Activated B cell treated with CpG ODN at 0.5 μM for 24 hours (primary cell): ENCODE measurements at places on chromosomes 7 and 10.

DNA sequence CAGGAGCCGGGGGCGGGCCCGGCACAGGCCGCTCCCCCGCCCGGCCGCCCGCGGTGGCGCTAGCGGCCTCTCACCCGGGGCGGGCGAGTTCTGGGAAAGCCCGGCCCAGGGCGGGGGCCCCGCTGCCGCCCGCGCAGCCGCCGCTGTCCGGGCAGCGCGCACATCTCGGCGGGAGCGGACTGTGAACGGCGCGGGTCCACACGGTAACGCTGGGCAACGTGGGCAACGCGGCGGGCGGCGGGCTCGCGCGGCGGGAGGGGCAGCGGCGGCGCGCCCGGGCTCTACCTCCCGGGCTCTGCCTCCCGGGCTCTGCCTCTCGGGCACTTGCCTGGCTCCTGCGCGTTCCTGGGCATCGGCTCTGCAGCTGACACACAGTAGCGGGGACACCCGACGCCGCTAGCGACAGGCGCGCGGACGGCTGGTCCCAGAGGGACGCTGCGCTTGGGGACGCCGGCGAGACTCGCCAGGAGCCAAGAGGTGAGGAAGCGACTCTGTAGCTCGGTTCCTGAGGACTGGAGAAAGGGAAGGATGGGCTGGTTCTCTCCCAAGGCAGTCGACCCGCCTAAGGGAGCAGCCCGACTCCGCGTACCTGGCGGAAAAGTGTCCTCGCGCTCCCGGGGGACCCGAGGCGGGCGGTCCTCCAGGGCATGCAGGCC lies at the start of gene PLCE1:
PLCE1 (plus strand) TSS at position 150 of the 656 bp plus-strand sequence. CDS start 37,116 bp downstream, outside the sequence.
- no peaks in the 10 kb centered on the region for H3K36me3 ChIP-seq
- H3K27ac ChIP-seq: no peak within 1 kb of the TSS
- peaks cover 11% of the 10 kb centered on the region for H3K4me1 ChIP-seq
- H3K4me3 ChIP-seq: no peak within 1 kb of the TSS
- H3K27me3 ChIP-seq: peaks cover 52% of the 10 kb centered on the region
- no peak for DNase-seq

GRCh38 chr7:18320422-18320821 lies 175.1 kb upstream of the HDAC9 start:
- H3K4me1 ChIP-seq: peaks cover 49% of the 10 kb centered on the region
- H3K27ac ChIP-seq: peak overlapping the region; percentile 47
- H3K27me3 ChIP-seq: no peaks in the 10 kb centered on the region
- DNase-seq: no peak
- no peaks in the 10 kb centered on the region for H3K36me3 ChIP-seq
- H3K4me3 ChIP-seq: no peak overlapping the region

- no peak overlapping the region for H3K27ac ChIP-seq
- H3K36me3 ChIP-seq: no peaks in the 10 kb centered on the region
- H3K4me1 ChIP-seq: no peaks in the 10 kb centered on the region
- no peak overlapping the region for H3K4me3 ChIP-seq
Measured at GRCh38 chr7:43844257-43844656, 25.1 kb downstream of the MRPS24 start.

DNA sequence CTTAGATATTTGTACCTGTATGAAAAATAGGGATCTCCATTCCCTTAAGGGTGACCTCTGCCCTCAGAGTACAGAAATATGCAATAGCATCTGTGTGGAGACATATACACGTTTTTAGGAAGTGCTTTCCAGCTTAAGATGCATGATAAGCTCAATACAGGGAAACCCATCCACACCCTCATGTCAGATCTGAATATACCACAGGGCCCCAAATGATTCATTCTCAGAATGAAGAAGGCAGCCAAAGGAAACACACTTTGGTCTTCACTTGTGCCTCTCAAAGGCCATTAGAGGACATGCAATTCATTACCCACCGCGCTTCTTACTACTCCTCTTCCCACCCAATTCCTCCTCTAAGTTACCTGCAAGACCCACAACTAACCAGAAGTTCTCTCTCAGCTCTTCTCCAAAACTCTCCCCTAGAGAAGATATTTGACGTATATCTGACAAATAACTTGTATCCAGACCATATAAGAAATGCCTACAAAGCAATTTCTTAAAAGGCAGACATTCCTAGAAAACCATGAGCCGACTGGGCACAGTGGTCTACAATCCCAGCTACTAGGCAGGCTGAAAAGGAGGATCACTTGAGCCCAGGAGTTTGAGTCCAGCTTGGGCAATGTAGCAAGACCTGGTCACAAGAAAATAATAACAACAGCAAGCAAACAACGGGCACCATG lies 103.0 kb downstream of the OAT start:
- H3K27me3 ChIP-seq: no peaks in the 10 kb centered on the region
- no peaks in the 10 kb centered on the region for H3K36me3 ChIP-seq
- no peak overlapping the region for H3K27ac ChIP-seq
- DNase-seq: no peak

DNA sequence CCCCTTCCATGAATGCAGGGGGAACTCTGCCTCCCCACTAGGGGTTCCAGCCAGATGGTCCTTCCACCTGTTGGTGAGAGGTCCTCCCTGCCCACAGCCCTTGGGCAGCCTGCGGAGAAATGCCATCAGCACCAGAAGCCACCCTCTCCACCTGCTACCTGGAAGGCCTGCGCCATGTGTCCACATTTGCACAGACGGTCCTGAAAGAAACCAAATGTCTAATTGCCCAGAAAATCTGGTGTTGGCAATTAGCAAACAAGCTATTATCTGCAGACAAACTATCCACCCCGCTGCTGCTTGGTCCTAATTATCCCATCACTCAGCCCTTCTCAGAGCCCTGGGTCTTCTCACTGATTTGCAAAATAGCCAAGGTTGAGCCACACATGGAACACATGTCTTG lies 32.3 kb downstream of the HSPA12A start:
- no peaks in the 10 kb centered on the region for H3K4me1 ChIP-seq
- H3K27me3 ChIP-seq: peaks cover 6% of the 10 kb centered on the region
- H3K4me3 ChIP-seq: no peak overlapping the region
- H3K27ac ChIP-seq: no peak overlapping the region
- no peak for DNase-seq

DNA sequence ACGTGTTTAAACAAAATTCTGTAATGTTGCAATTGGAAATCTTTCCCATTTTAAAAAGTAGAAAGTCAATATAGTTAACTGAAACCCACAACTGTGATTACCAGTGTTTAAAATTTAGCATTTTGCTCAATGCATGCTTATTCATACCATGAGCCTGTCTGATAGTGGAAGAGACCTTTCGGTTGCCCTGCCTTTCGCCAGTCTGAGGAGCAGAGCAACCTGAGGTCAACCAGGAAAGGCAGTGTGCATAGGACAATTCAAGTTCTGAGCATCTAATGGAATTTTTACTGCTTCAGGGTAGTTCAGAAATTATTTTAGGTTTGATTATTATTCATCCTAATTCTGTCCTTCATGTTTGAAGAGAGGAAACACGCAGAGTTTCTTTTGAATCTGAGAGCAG lies 100.8 kb downstream of the CUBN start:
- H3K4me3 ChIP-seq: no peak overlapping the region
- peaks cover 41% of the 10 kb centered on the region for H3K4me1 ChIP-seq
- no peaks in the 10 kb centered on the region for H3K27me3 ChIP-seq
- no peak overlapping the region for H3K27ac ChIP-seq

- H3K4me1 ChIP-seq: peaks cover 12% of the 10 kb centered on the region
- H3K36me3 ChIP-seq: no peaks in the 10 kb centered on the region
- no peak overlapping the region for H3K4me3 ChIP-seq
- no peak overlapping the region for H3K27ac ChIP-seq
- DNase-seq: no peak
Measured at GRCh38 chr10:17802350-17802749, 6.8 kb upstream of the MRC1 start.

- no peak for DNase-seq
- peaks cover 16% of the 10 kb centered on the region for H3K4me1 ChIP-seq
Measured at GRCh38 chr10:78658645-78659597, 409.8 kb upstream of the ZMIZ1 start.

DNA sequence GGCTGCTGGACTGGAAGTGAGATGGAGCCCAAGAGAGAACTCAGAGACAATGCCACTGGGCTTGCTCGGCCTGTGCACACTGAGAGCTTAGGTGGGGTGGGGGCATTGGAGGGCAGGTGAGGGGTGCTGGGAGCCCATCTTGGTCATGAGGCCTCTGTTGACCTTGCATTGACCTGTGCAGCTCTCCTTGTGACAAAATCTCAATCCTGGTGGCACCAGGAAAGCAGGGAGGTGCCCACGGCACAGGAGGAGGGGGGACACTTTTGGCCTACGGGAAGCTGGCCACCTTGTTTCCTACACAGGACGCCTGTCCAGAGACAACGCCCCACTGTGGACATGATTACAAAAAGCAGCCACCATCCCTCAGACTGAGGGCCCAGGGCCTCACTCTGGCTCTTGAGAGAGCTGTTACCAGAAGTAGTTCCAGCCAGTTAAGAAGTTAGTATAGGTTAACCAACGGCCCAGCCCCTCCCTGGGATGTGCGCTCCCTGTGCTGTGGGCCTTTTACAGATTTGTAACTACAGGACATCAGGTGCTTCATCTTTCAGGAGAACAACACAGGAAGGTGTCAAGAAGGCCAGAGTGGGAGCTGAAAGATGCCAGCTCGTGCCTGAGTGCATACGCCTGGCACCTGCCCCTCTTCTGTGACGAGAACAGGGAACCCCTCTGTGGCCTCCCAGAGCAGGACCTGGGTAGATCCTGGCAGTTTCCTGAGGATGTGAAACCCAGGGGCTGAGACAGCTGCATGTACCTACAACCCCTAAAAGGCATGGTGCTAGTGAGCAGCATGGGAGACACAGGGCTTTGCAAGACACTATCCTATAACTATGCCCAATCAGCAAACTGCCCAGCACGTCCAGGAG lies 10.3 kb downstream of the PKD1L1 start:
- no peaks in the 10 kb centered on the region for H3K36me3 ChIP-seq
- H3K27ac ChIP-seq: peak overlapping the region; percentile 46
- DNase-seq: peak; percentile 42
- no peaks in the 10 kb centered on the region for H3K27me3 ChIP-seq
- H3K4me1 ChIP-seq: peaks cover 35% of the 10 kb centered on the region

GRCh38 chr10:15605740-15606369 lies 113.9 kb downstream of the ITGA8 start:
- no peak for DNase-seq
- H3K4me1 ChIP-seq: no peaks in the 10 kb centered on the region
- H3K4me3 ChIP-seq: no peak overlapping the region
- H3K27ac ChIP-seq: no peak overlapping the region

- DNase-seq: no peak
- no peak overlapping the region for H3K4me3 ChIP-seq
- H3K27me3 ChIP-seq: no peaks in the 10 kb centered on the region
- no peaks in the 10 kb centered on the region for H3K36me3 ChIP-seq
- no peak overlapping the region for H3K27ac ChIP-seq
- H3K4me1 ChIP-seq: no peaks in the 10 kb centered on the region
Measured at GRCh38 chr7:153473185-153473584, 579.0 kb upstream of the DPP6 start.

DNA sequence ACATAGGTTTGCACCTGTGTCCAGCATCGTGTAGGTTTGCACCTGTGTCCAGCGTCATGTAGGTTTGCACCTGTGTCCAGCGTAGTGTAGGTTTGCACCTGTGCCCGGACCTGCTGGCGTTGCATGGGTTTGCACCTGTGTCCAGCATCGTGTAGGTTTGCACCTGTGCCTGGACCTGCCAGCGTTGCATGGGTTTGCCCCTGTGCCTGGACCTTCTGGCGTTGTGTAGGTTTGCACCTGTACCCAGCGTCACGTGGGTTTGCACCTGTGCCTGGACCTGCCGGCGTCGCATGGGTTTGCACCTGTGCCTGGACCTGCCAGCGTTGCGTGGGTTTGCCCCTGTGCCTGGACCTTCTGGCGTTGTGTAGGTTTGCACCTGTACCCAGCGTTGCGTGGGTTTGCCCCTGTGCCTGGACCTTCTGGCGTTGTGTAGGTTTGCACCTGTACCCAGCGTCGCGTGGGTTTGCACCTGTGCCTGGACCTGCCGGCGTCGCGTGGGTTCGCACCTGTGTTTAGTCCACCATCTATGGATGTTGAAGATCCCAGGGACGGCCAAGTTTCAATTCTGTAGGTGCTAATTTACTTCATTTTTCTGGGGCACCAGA lies 158.0 kb downstream of the WDR37 start:
- no peaks in the 10 kb centered on the region for H3K4me1 ChIP-seq
- no peak for DNase-seq
- no peak overlapping the region for H3K4me3 ChIP-seq

GRCh38 chr7:137209151-137209817 lies 134.2 kb downstream of the PTN start:
- no peaks in the 10 kb centered on the region for H3K36me3 ChIP-seq
- H3K4me1 ChIP-seq: no peaks in the 10 kb centered on the region
- H3K4me3 ChIP-seq: no peak overlapping the region
- DNase-seq: no peak
- no peaks in the 10 kb centered on the region for H3K27me3 ChIP-seq
- H3K27ac ChIP-seq: no peak overlapping the region

- no peak overlapping the region for H3K4me3 ChIP-seq
- DNase-seq: no peak
- H3K36me3 ChIP-seq: no peaks in the 10 kb centered on the region
- no peaks in the 10 kb centered on the region for H3K4me1 ChIP-seq
Measured at GRCh38 chr7:68914006-68914405, 684.3 kb upstream of the AUTS2 start.

- peaks cover 2% of the 10 kb centered on the region for H3K27me3 ChIP-seq
- DNase-seq: no peak
- H3K27ac ChIP-seq: no peak overlapping the region
- H3K4me1 ChIP-seq: peaks cover 23% of the 10 kb centered on the region
- H3K4me3 ChIP-seq: no peak overlapping the region
Measured at GRCh38 chr10:103457176-103457712, 1.5 kb downstream of the CALHM1 start.

- H3K27me3 ChIP-seq: peaks cover 15% of the 10 kb centered on the region
- peaks cover 13% of the 10 kb centered on the region for H3K4me1 ChIP-seq
- DNase-seq: no peak
- no peaks in the 10 kb centered on the region for H3K36me3 ChIP-seq
- no peak overlapping the region for H3K27ac ChIP-seq
Measured at GRCh38 chr10:103540722-103541121, 47.2 kb downstream of the NEURL1 start.

DNA sequence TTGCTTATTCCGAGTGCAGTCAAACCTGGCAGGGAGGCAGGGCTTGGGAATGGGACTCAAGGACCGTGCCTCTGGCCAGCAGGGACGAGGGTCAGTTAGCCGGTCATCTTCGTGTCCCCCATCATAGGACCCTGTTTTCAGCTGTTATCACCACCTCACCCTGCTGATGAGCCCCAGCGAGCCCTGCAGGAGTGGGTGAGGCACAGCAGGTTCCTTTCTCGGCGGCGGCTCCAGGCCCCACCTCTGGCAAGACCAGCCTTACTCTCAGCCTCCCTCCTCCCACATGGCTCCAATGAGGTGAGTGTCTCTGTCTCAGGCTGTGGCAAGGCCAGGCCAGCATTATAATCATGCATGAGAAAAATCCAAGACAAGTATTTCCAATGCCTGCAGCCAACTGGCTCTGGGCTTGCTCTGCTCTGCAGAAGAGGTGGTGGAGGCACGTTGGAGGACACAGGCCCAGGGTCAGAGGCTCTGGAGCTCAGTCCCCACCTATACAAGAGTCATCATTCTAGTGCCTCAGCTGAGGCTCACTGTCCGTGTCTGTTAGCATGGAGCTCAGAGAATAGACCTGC lies 15.7 kb downstream of the PKD1L1 start:
- H3K27ac ChIP-seq: no peak overlapping the region
- no peaks in the 10 kb centered on the region for H3K36me3 ChIP-seq
- peaks cover 2% of the 10 kb centered on the region for H3K27me3 ChIP-seq
- H3K4me1 ChIP-seq: peaks cover 40% of the 10 kb centered on the region
- DNase-seq: no peak
- H3K4me3 ChIP-seq: no peak overlapping the region

- H3K27ac ChIP-seq: no peak overlapping the region
- H3K27me3 ChIP-seq: no peaks in the 10 kb centered on the region
- H3K4me3 ChIP-seq: no peak overlapping the region
- H3K4me1 ChIP-seq: no peaks in the 10 kb centered on the region
- no peaks in the 10 kb centered on the region for H3K36me3 ChIP-seq
Measured at GRCh38 chr7:120733143-120733542, 124.8 kb downstream of the TSPAN12 start.
